ENCODE measurements at places on chromosomes 2 and 18.

DNA sequence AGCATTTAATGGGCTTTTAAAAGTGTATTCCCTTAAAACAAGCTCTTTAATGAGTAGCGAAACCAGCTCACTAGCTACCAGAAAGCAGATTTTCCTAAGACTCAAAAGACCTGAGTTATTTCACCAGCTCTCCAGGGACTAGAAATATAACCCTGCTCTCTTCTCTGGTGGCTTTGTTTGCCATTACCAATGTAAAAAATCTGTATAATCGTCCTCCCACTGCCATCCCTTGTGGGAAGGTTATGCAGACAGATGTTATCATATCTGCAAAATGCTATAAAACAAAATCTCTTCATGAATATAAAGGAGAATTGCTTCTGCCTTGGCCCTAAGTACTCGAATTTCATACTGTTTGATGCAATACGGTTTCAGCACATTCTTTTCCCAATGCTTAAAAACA is 335.2 kb downstream of the NUP35 start:
- DNase-seq = no peak

DNA sequence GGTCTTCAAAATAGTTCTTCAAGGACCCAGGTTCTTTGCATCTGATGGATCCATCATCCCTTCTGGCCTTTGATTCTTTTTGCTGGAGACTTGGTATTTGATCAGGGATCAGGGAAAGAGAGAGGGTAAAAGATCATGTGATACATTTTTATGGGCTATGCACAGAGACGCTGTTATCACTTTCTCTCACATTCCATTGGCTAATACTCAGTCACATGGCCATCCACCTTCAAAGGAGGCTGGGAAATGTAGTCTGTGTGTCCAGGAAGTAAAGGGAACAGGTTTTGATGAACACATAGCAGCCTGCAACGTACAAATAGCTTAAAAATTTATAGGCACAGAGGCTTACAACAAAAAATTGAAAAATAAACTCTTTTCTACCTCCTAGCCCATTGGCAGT is 629.6 kb upstream of the FANCL start:
- no peak for DNase-seq

DNA sequence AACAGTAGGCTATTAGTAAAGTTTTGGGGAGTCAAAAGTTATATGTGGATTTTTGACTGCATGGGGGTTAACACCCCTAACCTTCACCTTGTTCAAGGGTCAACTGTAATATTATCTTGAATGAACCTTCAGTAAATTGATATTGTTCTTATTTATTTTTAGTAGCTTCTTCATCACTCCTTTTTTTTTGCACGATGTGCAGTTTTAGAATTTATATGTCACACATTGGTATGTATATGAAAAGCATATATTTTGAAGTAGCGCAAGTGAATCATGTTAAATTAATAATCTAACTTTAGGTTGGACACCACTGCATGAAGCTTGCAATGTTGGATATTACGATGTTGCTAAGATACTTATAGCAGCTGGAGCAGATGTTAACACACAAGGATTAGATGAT is 79.9 kb downstream of the ANKRD12 start:
- DNase-seq = no peak

DNA sequence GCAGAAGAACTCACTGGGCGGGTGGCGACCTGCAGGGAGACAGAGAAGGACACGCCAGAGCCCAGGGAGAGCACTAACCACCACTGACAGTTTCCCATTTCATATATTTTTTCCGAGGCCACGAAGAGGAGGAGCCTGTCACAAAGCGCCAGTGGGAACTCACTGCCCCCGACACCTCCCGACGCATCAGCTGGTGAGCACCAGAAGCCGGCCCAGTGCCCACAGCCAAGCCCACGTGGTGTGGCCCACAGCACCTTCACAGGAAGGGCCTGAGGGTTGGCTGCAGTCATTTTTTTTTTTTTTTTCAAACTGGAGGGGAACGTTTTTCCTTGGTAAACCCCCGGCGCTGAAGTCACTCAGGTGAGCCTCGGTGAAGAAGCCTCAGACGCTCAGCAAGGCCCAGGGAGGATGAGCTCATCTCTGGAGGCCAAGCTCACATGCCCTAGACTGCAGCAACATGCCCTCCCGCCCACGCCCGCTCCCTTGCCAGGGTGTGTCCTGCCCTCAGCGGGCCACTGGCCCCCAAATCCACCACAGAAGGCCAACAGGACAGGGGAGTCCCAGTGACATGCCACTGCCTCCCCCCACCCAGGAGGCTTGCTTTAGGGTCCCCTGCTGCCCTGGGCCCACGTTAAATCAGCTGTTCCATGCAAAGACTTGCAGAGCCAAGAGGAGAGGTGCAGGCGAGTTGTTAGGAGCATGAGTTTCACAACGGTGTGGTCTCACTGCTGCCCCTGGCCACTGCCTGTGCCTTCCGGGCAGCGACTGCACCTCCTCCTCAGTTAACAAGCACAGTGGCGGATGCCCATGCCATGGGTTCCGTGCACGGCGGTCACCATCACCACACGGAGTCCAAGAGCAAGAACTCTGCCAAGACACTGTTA is 68.1 kb downstream of the PARD6G start:
- DNase-seq = no peak

- DNase-seq = no peak
These were observed 372.8 kb downstream of the TMX3 start for GRCh38 chr18:68342039-68342659.

All from stimulated activated CD8-positive, alpha-beta memory T cell treated with anti-CD3 and anti-CD28 coated beads, Interleukin-4, amount 100 ng/mL, for 4 hours (primary cell).